ENCODE measurements at places on chromosomes 7 and 10.

DNA sequence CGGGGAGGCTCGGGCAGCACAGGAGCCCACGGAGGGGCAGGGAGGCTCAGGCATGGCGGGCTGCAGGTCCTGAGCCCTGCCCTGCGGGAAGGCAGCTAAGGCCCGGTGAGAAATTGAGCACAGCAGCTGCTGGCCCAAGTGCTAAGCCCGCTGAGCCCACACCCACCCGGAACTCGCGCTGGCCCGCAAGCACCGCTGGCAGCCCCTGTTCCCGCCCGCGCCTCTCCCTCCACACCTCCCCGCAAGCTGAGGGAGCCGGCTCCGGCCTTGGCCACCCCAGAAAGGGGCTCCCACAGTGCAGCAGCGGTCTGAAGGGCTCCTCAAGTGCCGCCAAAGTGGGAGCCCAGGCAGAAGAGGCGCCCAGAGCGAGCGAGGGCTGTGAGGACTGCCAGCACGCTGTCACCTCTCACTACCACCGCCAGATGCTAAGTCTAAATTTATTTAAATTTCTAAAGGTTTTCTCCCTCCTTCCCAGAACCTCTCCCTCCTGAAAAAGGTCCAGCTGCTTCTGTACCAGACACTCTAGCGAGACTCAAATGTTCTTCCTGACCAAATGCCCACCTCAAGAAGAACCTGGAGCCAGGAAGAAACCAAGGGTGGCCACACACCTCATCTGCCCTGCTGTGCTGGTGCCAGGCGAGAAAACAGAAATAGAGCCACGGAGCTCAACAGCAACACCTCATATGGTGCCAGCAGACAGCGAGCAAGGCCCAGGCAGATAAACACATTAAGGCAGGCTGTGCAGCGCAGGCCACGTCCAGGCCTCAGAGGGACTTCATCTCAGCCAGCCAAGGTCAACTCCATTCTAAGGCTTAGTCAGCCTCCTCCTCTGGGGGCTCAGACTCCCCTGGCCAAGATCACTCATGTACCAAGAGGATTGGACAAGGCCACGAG lies 47.0 kb downstream of the KCNMA1 start:
- DNase-seq, result no peak

GRCh38 chr7:70660819-70661191 lies 471.1 kb upstream of the GALNT17 start:
- DNase-seq, result no peak

- no peak for DNase-seq
These were observed 12.4 kb upstream of the SEC24C start for GRCh38 chr10:73731588-73732375.

DNA sequence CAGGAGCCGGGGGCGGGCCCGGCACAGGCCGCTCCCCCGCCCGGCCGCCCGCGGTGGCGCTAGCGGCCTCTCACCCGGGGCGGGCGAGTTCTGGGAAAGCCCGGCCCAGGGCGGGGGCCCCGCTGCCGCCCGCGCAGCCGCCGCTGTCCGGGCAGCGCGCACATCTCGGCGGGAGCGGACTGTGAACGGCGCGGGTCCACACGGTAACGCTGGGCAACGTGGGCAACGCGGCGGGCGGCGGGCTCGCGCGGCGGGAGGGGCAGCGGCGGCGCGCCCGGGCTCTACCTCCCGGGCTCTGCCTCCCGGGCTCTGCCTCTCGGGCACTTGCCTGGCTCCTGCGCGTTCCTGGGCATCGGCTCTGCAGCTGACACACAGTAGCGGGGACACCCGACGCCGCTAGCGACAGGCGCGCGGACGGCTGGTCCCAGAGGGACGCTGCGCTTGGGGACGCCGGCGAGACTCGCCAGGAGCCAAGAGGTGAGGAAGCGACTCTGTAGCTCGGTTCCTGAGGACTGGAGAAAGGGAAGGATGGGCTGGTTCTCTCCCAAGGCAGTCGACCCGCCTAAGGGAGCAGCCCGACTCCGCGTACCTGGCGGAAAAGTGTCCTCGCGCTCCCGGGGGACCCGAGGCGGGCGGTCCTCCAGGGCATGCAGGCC lies at the start of gene PLCE1:
Gene PLCE1, plus strand, starts transcription at position 150 of the 656 bp plus-strand sequence. CDS start 37,116 bp downstream, outside the sequence.
- DNase-seq, result peak; percentile 60

DNA sequence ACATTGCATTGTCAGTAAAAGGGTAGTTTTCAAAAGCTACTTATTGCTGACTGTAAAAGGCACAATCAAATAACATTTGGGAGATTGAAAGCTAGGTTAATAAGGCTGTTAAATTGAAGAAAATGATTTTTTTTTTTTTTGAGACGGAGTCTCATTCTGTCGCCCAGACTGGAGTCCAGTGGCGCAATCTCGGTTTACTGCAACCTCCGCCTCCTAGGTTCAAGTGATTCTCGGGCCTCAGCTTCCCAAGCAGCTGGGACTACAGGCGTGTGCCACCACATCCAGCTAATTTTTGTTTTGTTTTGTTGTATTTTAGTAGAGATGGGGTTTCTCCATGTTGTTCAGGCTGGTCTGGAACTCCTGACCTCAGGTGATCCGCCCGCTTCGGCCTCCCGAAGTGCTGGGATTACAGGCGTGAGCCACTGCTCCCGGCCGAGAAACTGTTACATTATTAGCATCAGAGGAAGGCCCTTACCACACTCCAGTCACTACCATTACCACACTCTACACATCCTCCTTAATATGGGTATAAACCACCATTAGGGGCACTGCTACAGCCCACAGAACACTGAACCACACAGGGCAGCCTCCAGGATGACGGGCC lies 1.0 kb downstream of the CYP51A1 start:
- DNase-seq, result no peak

Data from GM10248 (cell line).